ENCODE measurements at places on chromosomes 3 and 15. TPM values are rescaled to one million over a fixed set of nuclear protein-coding genes. Genes with fewer than 3 reads are reported as not detected.

The HEMK1 gene
- 22.5 TPM for total RNA-seq

The FBXO40 gene
- not detected for total RNA-seq

The USP50 gene
- 0.76 TPM for total RNA-seq

The EPHB3 gene
- 0.79 TPM for total RNA-seq

The KLHL25 gene
- 2.8 TPM for total RNA-seq

The CAND2 gene
- 7.2 TPM for total RNA-seq

The TTLL13 gene
- not detected for total RNA-seq

The ARIH1 gene
- 147 TPM for total RNA-seq

The ISLR2 gene
- total RNA-seq, result 1.1 TPM

The FOXP1 gene
- total RNA-seq, result 202 TPM

The AQP9 gene
- 58.6 TPM for total RNA-seq

The CLDN16 gene
- not detected for total RNA-seq

DNA sequence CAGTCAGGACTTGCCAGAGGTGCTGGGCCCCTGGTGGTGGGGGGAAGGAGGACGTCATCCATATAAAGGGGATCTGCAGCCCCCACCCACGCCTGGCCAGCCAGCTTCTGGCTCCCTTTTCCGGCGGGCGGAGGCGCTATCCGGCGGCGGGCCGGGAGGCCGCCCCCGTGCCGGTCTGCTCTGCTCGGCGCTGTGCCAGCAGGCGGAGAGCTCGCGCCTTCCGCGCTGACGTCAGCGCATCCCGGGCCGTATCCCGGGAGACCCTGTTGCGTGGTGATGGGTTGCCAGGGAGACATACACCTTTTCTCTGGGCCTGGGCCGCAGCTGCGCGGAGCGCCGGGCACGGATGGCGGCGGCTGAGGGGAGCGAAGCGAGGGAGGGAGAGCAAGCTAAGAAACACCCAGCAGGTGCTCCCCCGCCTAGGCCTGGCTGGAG is 1.1 kb downstream of the FAM131A start:
- no peak for DNase-seq

- DNase-seq, result no peak
Observed at GRCh38 chr3:28791713-28792255, 443.2 kb upstream of the AZI2 start.

- DNase-seq, result no peak
Observed at GRCh38 chr3:168467115-168467714, 371.5 kb upstream of the GOLIM4 start.

GRCh38 chr3:182484682-182485081 is 308.6 kb upstream of the ATP11B start:
- DNase-seq, result no peak

- DNase-seq, result no peak
Observed at GRCh38 chr15:67945951-67946700, 106.3 kb upstream of the RNU6-1 start.

DNA sequence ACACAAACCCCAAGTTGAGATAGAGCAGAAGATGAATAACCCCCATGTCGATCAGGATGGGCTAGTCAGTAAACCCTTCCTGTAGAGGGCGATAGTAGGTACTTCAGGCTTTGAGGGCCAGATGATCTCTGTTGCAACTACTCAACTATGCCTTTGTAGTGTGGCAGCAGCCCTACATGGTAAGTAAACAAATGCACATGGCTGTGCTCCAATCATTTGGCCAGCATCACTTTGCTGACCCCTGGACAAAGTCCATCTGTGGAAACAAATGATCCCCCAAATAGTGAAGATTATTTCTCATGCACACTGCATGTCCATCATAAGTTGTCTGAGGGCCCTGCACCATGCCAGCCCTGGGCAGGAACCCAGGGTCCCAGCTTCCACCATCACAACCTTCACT is 402.2 kb upstream of the PROK2 start:
- no peak for DNase-seq

GRCh38 chr3:116020495-116020894 is 397.2 kb downstream of the GAP43 start:
- DNase-seq, result no peak

- DNase-seq, result no peak
Observed at GRCh38 chr3:14467814-14468620, 65.6 kb downstream of the SLC6A6 start.

DNA sequence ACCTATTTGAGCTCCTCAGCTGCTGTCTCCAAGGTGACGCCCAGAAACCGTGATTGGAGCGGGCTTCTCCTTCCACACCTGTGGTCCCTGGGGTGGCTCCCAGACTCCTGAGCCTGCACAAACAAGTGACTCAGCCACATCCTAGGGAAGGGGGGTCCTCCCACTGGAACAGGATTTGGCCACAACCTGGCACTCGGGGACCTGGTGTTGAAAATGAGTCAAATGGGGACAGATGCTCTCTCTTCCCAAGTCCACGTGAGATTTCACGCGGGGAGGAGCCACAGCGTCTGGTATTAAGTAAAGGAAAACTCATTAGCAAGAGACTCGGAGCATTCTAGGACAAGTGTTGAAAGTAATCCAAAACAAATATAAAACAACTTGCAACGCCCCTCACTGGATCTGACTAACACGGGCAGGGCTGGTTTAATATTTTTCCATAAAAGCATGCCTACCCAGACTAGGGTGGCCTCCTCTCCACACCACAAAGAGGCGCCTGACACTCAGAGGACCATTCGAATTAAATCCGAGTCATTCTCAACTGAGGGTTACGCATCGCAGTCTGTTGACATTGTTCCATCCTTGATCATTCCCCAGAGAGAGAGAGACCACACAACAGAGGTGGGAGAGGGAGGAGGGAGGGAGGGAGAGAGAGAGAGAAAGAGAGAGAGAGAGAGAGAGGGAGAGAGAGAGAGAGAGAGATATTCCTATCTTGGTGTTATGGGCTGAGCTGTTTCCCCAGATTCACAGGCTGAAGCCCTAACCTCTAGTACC is 74.4 kb downstream of the MGLL start:
- peak; percentile 53 for DNase-seq

DNA sequence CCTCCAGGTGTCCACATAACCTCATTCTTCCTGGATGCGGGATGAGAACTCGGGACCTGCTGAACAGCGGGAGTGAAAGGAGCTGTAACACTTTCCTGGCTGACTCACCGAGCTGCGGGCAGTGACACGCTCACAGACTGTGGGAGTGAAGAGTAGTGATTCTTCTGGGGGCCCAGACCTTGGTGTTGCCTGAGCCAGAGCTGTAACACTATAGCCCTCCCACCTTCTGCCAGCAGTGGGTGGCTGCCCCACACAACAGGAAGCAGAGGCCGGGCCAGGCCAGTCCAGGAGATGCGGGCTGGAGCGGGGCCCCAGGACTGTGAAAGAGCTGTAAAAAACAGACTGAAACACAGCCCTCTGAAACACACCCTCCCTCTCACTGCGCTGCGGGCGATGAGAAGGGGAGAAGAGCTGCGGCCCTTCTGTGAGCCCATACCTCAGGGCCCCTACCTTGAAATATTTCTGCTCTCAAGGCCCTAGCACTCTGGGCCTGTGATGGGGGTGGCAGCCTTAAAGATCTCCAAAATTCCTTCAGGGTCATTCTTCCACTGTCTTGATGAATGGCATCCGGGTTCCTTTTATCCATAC is 464.0 kb upstream of the CCDC54 start:
- no peak for DNase-seq

GRCh38 chr3:159378396-159379194 is 576.7 kb downstream of the MFSD1 start:
- DNase-seq, result no peak

DNA sequence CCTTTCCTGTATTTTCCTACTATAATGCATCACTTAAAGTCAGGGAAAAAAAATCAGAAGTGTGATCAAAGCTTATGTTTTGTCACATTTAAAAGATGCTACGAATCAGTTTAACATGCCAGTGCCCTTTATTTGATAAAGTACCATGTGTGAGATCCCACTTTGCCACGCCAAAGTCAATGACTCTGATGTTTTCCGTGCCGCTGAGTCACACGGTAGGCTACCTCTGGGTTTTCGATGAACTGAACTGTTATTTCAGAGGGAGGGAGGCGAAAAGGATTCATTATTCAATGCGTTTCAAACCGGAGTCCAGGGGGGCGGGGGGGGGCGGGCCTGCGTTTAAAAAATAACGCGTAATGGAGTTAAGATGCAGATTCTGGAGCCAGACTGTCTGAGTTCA is 203.0 kb downstream of the ABHD5 start:
- no peak for DNase-seq

DNA sequence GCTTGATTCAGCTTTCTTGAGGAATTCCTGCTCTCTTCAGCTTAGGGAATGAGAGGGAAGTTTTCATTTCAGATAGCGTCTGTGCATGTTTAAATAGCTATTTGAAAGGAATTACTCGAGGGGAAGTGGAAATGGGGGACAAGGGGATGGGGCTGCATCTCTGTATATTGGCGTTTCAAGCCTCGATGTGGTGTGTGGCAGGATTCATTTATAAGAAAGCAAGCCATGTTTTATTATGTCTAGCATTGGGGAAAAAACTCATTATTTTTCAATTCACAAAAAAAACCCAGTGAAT is 1.0 kb downstream of the ATP2C1 start:
- no peak for DNase-seq

DNA sequence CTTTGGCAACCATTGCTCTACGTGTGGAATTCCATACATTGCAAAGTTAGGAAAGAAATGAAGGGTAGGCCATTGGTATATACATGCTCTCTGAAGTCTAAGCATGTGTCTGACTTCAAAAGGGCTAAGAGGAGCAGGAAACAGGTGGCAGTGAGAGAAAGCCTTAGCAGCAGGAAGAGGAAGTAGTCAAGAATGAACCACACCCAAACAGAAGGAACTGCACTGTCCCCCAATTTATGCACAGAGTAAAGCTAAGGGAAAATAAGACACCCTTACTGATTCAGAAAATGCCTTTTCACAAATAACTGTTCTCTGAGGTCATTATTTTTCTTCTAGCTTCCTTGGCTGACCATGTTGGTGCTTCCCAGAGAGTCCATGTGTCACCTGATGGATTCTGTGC is 575.4 kb downstream of the NTRK3 start:
- no peak for DNase-seq

- no peak for DNase-seq
Observed at GRCh38 chr3:149806171-149806778, 6.7 kb upstream of the RNF13 start.

GRCh38 chr3:65169961-65170360 is 482.2 kb upstream of the ADAMTS9 start:
- DNase-seq, result no peak

DNA sequence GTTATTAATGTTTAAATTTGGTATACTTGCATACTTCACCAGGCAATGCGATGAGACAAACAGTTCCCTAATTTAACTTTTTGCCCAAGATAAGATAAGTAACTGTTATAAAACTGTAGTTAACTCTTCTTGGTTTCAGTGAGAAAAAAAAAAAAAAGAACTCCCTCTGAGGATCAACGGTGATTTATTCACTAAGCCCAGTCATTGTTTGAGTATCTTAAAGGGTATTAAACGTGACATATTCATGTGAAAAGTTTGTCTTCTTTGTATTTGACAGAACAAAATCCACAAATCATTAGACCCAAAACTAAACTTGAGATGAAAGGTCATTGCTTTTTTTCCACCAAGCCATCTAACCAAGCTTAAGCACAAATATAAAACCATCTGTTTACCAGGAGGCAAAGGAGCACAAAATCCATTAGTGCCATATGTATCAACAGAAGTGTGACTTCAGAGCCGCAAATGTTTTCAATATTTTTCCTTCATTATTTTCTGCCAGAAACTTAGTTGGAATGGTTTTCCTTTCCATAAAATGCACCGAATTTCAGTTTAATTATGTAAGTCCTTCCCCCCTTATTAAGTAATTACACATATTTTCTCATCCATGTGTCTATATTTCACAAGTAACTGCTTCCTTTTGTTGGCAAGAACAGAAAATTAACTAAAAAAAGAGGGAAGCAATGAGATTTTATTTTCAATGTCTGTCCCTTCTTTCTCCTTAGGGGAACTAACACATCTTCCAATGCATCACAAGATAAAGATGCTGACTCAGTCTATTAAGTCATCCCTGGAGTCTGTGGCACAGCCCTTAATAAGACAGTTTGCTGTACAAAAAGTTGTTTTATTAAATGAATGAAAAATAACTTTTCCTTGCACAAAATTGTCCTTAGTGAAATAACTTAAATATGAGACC is 92.2 kb upstream of the RAP2B start:
- DNase-seq, result no peak

DNA sequence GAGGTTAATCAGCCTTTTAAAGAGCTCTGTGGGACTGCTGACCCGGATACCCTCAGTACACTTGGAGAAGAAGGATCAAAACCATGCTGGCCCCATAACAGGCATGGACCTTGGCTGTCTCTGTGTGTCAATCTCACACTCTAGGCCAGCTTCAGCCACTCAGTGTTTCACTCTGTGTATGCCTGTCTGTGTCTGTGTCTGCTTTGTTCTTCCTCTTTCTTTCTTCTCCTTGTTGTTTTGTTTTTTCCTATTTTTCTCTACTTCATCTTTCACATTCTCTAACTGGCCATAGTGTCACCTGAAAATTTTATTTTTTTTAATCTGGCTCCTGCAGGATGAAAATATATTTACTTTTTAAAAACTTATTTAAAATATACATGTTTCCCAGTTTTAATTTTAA is 51.1 kb downstream of the SERP1 start:
- DNase-seq, result no peak

DNA sequence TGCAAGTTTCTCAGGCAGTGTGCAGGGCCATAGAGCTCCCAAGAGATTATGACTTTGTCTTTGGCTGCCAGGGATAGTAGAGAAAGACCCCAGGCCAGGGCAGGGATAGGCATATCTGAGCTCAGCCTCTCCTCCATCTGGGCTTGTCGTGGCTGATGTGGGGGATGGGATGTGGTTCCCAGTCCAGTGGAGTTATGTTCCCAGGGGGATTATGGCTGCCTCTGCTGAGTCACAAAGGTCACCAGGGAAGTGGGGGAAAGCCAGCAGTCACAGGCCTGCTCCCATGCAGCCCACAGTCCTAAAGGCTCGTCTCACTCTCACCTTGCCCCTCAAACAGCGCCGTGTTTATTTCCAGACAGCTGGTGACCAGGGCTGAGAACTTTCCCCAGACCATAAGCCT is 354.9 kb downstream of the SI start:
- DNase-seq, result no peak

GRCh38 chr15:83380682-83381081 is 66.5 kb upstream of the SH3GL3 start:
- DNase-seq, result no peak

Data from spleen (tissue), 13 donors.